HTR-8/SVneo (cell line): ENCODE measurements at places on chromosomes 7 and 10.

- DNase-seq, result no peak
Observed at GRCh38 chr10:95249467-95249866, 41.3 kb downstream of the PDLIM1 start.

DNA sequence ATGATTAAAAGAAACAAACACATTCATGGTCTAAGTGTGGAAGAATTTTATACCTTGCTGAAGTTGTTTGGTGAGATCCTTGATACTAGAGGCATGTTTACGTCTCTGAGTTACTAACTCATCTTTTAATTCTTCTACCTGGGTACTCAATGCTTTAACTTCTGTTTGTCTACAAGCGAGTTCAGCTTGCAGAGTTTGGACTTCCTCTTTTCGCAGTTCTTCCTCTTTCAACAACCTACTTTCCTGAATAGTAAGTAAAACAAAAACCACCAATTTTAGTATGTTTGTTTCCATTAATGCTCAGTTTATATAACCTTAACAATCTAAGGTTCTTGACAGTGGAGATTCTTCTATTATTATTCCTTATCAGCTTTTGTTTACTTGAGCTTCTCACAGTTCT lies 42.9 kb downstream of the CCDC186 start:
- DNase-seq, result no peak

- DNase-seq, result no peak
Observed at GRCh38 chr7:134474828-134475227, 15.9 kb upstream of the AKR1B1 start.

DNA sequence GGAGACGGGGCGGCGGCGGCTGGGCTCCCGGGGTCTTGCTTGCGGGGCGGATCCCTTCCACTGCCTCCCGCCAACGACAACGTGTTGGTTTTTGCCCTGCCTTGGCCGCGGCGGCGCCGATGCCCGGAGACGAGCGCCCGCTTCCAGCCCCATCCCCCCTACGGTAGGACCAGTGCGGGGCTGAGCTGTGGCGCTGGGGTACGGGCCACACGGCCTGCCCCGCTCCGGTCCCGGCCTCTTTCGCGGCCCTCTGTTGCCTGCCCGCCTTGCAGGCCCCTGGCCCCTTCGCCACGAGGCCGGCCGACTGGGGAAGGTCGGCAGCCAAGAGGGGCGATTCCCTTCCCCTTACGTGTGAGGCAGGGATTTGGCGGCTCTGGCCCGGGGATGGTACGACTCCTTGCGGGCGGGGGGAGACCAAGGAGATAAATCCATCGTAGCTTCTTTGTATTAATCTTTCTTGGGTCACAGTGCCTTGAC lies 488 bp downstream of the EIF4H start:
- no peak for DNase-seq

DNA sequence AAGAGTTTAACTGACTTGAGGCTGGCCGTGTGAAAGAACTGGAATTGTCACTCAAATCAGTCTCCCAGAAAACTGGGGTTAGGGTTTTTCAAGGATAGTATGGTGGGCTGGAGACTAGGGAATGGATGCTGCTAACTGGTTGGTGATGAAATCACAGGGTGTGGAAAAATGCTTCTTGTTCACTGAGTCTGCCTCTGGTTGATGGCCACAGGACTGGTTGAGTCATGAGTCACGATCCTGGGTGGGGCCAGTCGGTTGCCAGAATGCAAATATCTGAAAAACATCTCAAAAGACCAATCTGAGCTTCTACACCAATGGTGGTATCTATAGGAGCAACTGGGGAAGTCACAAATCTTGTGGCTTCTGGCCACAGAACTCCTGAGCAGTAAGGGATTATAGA lies 16.3 kb upstream of the BAMBI start:
- no peak for DNase-seq

- DNase-seq, result no peak
Observed at GRCh38 chr10:283916-284356, 148.7 kb downstream of the ZMYND11 start.

DNA sequence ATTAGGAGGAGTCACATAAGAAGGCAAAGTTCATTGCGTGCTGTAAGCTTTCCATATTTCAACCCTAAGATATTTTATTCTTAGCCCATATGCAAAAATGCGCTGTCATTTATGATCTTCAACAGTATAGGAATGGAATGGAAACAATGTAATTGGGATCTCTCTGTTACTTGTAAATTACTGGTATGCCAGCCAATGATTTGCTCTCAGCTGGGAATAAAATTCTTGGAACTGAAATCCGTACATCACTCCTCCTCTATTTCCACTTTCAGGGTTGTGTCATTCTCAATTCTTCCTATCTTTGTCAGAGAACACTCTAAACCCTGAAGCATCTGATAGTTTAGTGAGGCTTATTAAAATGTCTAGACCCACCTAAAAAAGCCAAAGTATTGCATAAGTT lies 80.7 kb upstream of the STEAP4 start:
- no peak for DNase-seq

- DNase-seq, result no peak
Observed at GRCh38 chr7:125136755-125137532, 207.3 kb upstream of the POT1 start.

- DNase-seq, result no peak
Observed at GRCh38 chr7:73921623-73922528, 60.9 kb downstream of the TMEM270 start.

GRCh38 chr10:125783957-125784356 lies 8.3 kb upstream of the MMP21 start:
- no peak for DNase-seq

DNA sequence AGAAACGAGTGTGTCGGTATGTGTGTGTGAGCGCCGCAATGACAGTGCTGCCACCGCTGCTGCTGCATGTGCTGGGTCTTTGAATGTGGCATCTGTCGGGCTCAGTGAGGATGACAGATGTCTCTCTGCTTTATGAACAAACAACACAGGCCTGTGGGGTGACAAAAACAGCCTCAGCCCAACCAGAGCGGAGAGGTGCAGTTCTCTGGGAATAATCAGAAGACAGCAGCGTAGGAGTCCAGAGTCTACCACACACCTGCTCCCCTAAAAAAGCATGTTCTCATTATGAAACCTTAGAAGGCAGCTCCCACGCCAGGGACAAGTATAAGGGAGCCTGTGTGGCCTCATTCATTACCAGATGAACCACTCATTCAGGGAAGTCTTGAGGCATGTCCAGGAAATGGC lies 278.3 kb downstream of the KCNMA1 start:
- no peak for DNase-seq

- no peak for DNase-seq
Observed at GRCh38 chr7:108415821-108416536, 40.3 kb downstream of the NRCAM start.

- DNase-seq, result no peak
Observed at GRCh38 chr10:75367021-75367487, 34.5 kb downstream of the ZNF503 start.

- DNase-seq, result no peak
Observed at GRCh38 chr10:93926613-93927012, 32.8 kb downstream of the SLC35G1 start.

GRCh38 chr10:117647306-117647705 lies 104.8 kb downstream of the EMX2 start:
- DNase-seq, result no peak
